Anterior cingulate cortex (tissue), 58 donors: ENCODE measurements at places on chromosomes 12 and 14.

- DNase-seq = no peak
Measured at GRCh38 chr12:119710374-119710964, 42.5 kb downstream of the PRKAB1 start.

- DNase-seq = no peak
Measured at GRCh38 chr14:99035268-99035667, 236.7 kb downstream of the BCL11B start.

DNA sequence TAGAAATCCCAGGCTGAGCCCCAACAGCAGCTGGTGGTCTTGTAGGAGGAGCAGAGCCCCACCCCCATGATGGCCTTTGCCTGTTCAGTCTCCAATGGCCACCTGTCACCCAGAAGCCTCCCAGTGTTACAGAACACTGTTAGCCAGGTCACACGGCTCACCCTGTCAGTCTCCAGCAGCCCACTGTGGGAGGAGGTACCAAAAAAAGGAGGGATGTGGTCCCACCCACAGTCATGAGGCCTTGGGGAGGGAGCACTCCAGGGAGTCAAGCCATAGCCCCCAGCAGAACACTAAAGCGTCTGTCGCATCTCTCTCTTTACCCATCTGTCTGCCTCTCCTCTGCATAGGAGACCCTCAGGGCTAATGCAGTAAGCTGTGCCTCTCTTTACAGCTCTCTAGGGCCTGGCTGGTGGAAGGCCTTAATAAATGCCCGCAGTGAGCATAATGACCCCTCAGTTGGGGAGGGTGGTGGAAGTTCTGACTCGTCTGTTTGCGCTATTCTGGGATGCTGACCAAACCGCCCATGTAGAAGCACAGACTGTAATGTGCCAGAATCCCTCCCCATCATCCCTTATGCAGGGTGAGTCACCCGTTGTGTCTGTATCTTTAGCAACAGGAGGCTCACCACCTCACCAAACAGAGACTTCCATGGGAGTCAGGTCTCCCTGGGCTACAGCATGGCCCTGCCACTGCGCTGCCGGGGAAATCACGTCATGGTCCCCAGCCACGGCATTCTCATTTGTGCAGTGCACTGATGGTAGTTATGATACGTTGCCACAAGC is 14.6 kb downstream of the C14orf132 start:
- DNase-seq = peak; percentile 48

DNA sequence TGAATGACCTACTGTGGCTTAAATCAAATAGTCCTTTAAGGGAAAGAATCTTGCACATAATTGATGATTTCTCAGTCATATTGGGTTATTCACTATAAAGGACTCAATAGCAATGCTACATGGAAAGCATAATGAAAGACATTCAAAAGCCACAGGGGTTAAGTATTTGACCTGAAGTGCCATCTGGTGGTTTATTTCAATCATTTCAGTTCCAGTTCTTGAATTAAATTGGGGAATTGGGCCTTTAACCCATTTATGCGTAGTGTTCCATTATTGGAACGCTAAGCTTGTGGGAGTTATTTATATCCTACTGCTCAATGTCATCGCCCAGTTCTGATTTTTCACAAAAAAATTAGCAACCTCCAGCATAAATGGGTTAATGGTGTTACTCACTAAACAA is 41.3 kb upstream of the C12orf71 start:
- DNase-seq = no peak

DNA sequence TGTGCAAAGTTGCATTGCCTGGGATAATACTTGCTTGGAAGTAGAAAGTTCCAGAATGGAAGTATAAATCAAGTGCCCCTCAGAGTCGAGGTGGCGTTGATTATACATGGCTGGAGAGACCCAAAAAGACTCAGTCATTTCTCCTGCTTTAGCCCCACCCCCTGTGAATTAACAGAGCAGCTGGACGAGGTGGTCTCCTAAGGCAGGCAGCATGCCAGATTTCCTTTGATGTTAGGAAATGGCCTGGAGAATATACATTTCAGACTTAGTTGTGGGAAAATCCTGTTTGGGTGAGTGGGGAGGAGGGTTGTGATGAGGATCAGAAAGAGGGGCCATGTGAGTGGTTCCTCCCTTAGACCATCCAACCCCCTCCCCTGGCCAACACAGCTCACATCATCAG is 406.1 kb upstream of the TMPO start:
- no peak for DNase-seq

- DNase-seq = no peak
Measured at GRCh38 chr12:105477873-105478272, 147.4 kb downstream of the C12orf75 start.
